Left ventricle myocardium superior (tissue), 1 donor: ENCODE measurements at places on chromosomes 2 and 18. TPM values are rescaled to one million over a fixed set of nuclear protein-coding genes. Genes with fewer than 3 reads are reported as not detected.

GKN1 gene
- total RNA-seq = not detected

IL36A gene
- total RNA-seq = not detected

SRD5A2 gene
- total RNA-seq = not detected

MLPH gene
- total RNA-seq = 88.9 TPM

ADCYAP1 gene
- 0.17 TPM for total RNA-seq

TET3 gene
- 3.3 TPM for total RNA-seq

AQP12A gene
- total RNA-seq = not detected

DSG3 gene
- total RNA-seq = not detected

IL36RN gene
- total RNA-seq = not detected

BBS5 gene
- 7.5 TPM for total RNA-seq

PLB1 gene
- total RNA-seq = 3.3 TPM

VIT gene
- 13.3 TPM for total RNA-seq

MGAT4A gene
- total RNA-seq = 18.8 TPM

LYPD6 gene
- total RNA-seq = 0.30 TPM

PLA2R1 gene
- total RNA-seq = 2.9 TPM

UGT1A1 gene
- total RNA-seq = not detected

CYP27C1 gene
- 0.10 TPM for total RNA-seq

CAPN14 gene
- 0.42 TPM for total RNA-seq

ANKRD44 gene
- total RNA-seq = 6.9 TPM

FAM117B gene
- total RNA-seq = 2.4 TPM

RAB6C gene
- total RNA-seq = 0.25 TPM

MC4R gene
- not detected for total RNA-seq

OTOS gene
- not detected for total RNA-seq

UGT1A6 gene
- total RNA-seq = not detected

CHRNG gene
- not detected for total RNA-seq
